Breast epithelium (tissue), 4 donors: ENCODE measurements at places on chromosomes 12 and 14.

- DNase-seq = peak; percentile 67
Measured at GRCh38 chr12:51980051-51980808, 26.5 kb upstream of the TAMALIN start.

- DNase-seq = no peak
Measured at GRCh38 chr12:48104531-48104930, 1.3 kb downstream of the SENP1 start.

- DNase-seq = no peak
Measured at GRCh38 chr14:80485764-80486163, 274.5 kb upstream of the DIO2 start.

DNA sequence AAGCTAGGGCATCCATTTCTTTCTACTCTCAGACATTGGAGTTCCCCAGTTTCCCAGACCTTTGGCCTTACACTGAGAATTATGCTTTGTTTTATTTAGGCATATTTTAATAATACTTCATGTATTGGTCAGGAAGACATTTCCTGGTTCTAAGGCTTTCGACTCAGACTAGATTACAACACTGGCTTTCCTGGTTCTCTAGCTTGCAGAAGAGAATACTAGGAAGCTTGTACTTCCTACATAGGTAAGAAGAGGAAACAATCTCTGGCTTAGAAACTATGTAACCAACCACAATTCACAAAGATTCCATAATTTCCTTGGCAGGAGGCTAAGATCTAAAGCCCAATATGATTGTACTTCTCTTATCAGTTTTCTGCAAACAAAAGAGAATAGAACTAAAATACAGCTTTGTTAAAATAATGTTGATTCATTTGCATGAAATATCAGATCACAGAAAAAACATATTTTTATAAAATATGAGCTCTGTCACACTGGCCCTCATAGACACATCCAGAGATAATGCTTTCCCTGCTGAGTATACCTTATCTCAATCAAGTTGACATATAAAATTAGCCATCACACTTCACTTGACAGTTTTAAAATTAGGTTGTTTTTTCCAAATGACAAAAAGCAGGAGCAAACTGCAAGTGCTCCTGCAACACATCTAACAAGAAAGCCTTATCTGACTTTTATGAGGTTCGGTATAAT, 30.5 kb downstream of the CLEC2D start:
- no peak for DNase-seq

DNA sequence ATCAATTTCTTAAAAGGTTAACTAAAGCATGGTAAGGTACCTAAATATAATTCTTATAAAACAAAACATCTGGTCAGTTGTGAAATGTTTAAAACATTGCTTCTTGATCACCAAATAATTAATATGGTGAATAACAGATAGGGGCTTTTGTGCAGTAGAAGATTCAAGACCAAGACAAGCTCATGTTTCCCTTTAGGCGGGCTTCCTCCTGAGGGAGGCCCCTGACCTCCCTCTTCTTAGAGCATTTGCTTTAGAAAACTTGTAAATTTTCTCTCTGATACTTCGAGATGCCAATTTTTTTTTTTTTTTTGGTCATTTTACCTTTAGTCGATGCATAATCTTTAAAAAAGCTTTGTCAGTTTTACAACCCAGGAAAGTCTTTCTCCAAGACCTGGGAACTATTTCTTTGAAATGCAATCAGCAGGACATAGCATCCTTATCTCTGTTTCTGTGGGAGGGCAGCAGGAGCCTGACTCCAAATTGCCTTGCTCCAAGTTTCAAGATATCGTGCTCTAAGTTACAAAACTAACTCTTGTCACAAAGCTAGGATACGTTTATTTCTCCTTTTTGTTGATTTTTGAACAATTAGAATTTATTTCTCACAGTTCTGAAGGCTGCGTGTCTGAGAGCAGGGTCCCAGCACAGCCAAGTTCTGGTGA, 66.6 kb upstream of the BICD1 start:
- DNase-seq = no peak

GRCh38 chr12:122946690-122947341, 19.4 kb downstream of the ABCB9 start:
- DNase-seq = peak; percentile 99

DNA sequence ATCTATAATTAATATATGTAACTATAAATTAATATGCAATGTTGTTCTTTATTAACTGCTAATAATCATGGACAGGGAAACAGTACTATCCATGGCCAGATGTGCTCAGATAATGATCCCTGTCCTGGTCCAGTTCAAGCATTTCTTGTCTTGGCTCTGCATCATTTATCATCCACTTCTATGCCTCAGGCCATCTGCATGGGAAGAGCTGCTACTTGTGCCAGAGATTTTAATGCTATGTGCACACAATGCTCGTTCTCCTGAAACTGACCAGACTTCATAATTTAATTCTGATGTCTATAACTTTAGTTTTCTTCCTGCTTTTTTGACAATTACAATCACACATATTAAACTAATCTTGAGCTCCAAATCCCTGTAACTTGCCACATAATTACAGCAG, 11.2 kb upstream of the TMX1 start:
- no peak for DNase-seq

GRCh38 chr12:111298582-111299436, 70.1 kb downstream of the PHETA1 start:
- DNase-seq = no peak

DNA sequence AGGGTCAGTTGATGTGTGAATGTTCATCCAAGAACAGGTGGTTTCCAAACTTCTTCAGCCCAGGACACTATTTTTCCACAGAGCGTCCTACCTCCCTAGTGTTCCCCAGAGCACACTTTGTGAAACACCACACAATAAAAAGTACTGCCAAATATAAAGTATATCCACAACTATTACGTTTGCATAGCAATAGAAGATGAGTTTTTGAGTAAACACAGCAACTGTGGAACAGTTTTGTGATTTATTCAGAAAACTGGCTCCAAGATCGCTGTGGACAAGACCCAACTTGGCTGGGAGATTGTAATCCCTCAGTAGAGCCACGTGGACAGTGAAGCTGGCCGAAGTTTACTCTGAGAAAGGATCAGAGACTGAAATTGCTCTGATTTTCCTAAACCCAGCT, 14.5 kb upstream of the MAP1LC3B2 start:
- DNase-seq = no peak

- no peak for DNase-seq
Measured at GRCh38 chr12:8866429-8866828, 44.0 kb downstream of the A2ML1 start.

- no peak for DNase-seq
Measured at GRCh38 chr14:95500201-95500681, 16.2 kb downstream of the SYNE3 start.

DNA sequence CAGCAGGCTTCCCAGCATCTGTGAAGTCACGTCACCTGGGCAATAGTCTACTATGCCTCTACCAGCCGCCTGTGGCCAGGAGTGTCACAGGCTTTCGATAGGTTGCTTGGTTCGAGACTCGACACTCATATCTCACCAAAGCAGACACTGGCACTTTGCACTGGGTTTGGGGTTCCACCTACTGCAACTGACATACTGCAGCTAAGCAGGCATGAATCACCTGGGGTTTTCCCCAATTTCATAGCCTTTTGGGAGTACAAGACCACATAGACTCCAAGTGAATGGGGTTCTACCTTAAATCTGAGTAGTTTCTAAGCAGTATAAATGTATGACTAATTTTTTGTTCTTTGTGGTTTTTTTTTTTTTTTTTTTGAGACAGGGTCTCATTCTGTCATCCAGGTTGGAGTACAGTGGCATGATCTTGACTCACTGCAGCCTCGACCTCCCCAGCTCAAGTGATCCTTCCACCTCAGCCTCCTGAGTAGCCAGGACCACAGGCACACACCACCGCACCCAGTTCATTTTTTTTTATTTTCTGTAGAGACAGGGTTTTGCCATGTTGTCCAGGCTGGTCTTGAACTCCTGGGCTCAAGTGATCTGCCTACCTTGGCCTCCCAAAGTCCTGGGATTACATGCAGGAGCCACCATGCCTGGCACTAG, 32.1 kb downstream of the DMAC2L start:
- no peak for DNase-seq

DNA sequence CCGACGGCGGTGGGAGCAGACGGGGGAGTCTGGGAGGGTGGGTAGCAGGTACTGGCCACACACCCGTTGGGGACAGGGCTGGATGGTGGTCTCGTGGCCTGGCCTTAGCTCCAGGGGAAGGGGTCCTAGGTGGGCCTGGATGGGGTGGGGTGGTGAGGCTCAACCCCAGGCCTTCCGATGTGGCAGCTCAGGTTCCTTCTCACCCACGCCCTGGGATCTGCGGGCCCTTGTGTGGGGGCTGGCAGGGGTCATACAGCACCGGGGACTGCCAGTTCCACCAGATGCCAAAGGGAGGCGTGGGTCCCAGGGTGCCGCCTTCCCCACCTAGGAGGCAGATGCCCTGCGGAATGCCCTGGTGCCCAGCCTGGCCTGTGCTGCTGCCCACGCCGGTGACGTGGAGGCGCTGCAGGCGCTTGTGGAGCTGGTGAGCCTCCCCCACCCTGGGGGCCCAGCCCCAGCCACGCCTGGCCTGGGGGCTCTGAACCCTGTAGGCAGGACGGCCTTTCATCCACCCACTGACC, 21.0 kb downstream of the ASPG start:
- no peak for DNase-seq

GRCh38 chr12:92162079-92162478, 16.4 kb upstream of the BTG1 start:
- no peak for DNase-seq

DNA sequence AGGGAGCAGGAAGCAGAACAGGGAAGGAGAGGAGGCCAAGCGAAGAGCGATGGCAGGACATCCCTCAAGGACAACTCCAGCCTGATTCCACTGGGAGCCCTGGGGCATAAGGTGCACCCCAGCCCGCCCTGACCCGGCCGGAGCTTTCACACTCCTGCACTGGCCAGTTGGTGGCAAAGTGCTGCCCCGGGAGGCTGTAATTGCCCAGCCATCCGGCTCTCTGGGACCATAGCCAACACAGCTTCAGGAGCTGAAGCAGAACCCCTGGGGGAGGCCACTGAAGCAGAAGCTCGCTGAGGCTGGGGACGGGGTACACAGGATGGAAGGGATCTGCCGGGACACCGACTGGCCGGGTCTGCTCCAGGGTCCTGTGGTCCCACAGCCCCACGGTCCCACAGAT, 41.9 kb upstream of the BEGAIN start:
- DNase-seq = no peak

- DNase-seq = no peak
Measured at GRCh38 chr14:23558346-23559009, 2.4 kb downstream of the THTPA start.

DNA sequence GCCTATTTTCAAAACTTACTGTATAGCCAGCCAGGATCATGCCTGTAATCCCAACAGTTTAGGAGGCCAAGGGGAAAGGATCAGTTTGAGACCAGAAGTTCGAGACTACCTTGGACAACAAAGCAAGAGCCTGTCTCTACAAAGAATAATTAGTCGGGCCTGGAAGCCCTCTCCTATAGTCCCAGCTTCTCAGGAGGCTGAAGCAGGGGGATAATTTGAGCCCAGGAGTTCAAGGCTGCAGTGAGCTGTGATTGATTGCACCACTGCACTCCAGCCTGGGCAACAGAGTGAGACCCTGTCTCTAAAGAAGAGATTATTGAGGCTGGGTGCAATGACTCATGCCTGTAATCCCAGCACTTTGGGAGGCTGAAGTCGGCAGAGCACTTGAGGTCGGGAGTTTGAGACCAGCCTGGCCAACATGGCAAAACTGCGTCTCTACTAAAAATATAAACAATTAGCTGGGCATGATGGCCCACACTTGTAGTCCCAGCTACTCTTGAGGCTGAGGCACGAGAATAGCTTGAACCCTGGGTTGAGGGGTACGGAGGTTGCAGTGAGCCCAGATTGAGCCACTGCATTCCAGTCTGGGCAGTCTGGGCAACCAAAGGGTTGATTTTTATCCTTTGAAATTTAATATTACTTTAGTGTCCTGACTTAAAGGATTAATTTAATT, 14.1 kb downstream of the EID3 start:
- DNase-seq = no peak

DNA sequence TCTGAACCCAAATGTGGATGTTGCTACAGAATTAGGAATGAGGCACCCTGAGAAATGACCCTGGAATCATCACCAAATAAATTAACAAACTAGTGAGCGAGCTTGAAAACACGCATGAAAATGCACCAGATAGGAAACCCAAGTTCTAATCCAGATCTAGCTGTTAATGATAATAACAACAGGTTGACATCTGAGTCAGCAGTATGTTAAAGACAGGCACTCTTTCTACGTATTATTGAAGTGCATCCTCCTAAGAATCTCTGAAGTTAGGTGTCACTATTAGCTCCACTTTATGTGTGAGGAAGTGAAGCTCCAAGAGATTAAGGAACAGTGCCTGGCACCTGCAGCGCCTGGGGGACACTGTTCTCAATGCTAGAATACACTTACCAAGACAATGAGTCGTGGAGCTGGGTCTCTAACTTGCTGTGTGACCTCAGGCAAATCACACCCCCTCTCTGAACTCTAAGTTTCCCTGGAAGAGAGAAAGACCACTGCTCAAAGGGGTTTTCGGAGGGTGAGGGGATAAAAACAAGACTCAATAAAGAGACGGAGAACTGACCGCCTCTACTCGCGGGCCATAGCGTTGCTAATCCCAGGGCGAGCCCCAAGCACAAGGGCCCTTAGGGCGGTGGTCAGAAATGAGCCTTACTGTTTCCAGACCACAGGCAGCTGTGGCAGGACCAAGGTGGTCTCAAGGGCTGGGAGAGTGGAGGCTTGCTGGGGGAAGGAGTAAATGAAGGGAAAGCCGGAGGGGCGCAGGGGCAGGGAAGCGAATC, 2.1 kb downstream of the SLC6A12 start:
- no peak for DNase-seq

DNA sequence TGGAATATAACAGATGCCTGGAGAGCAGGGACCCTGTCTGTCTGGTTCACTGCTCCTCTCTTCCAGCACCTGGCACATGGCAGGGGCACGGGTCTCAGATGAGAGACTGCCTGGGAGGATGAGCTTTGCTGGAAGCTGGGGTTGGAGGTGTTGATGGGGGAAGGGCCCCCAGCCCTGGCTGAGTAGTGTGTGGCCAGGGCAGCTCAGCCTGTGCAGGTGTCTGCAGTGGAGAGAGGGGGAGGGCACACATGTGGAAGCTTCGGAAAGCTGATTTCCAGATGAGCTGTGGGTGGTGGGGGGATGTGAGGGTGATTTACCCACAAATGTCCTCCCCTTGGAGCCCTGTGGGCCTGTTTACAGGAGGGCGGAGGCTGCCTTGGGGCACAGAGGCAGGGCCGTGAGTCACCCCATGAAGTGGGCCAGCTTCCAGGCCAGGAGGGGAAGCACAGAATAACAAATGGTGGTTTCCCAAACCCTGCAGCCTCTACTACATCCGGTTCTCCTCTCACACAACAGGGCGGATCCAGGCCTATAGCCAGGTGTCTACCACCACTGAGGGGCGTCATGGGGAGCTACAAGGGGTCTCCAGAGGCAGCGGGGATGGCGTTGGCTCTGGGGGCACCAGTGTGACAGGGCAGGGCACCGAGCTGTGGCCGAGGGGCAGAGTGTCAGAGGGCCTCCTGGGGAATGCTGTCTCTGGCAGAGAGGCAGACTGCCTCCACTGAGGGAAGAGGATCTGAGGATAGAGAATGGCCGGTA, 11.0 kb downstream of the KRT7 start:
- DNase-seq = peak; percentile 91

- no peak for DNase-seq
Measured at GRCh38 chr12:50647479-50647878, 116.4 kb upstream of the ATF1 start.
